ENCODE measurements at places on chromosomes 2 and 18.

GRCh38 chr2:14387332-14387731 lies 245.2 kb upstream of the LRATD1 start:
- no peak for DNase-seq

DNA sequence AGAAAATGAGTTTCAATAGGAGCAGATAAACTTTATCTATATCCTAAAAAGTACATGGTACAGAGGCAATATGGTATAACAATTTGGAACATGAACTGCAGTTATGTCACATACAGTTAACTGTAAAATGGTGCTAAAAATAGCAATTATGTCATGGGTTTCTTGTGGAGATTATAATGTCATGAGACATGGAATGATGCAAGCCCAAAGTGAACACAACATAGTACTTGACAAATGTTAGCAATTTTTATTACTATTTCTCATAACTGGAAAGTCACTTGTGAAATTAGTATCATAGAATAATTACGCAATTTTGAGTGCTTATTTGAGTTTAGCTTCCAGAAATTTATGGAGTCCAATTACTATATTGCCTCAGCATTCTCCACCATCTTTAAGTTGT lies 1263.4 kb downstream of the DSC3 start:
- no peak for DNase-seq

DNA sequence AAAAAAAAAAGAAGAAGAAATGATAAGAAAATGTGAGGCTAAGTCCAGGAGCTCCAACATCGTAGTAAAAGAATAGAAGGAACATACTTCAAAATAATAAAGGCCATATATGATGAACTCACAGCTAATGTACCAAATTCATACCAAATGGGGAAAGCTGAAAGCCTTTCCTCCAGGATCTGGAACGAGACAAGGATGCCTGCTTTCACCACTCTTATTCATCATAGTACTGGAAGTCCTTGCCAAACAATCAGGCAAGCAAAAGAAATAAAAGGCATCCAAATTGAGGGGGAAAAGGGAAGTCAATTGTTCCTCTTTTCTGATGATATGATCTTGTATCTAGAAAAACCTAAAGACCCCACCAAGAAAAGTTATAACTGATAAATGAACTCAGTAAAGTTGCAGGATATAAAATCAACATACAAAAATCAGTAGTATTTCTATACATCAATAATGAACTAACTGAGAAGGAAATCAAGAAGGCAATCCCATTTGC lies 170.6 kb downstream of the METTL4 start:
- no peak for DNase-seq

DNA sequence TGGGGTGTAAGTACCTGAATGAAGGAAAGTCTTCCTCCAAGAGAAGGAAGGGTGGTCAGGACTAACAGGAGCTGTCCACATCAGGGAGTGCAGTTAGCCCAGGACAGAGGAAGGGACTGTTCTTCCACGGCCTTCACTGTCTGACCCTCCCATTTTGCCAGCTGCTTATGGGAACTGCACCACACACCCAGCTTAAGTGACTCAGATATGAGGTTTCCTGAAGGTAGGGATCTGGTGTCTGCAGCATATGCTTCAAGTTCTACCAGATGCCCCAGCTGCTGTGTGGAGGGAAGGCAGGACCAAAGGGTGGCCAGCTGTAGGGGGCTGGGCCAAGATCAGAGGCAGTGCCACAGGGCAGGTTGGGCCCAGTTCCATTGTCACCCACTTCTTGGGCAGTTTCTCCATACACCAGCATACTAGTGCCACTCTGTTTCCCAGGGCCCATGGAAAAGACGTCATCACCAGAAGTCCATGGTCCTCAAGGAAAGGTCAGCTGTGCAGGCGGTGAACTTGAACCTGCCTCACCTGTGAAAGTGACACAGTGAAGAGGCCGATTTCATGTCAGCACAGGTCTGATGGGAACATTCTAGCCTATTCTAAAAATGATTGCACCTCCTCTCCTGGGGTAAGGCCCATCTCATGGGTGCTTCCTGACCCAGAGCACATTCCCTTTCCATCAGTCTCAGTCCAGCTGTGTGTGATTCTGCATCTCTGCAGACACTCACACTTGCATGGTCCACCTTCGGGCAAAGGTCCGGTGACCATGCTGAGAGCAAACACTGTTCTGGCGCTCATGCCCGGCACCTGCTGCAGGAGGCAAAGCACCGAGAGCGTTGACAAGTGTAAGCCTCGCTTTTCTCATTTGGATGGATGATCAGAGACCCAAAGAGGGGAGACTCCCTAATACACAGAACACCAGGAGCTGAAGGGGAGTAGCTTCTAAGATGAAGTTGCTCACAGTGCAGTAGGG lies 68.0 kb downstream of the ACAA2 start:
- DNase-seq = no peak

- DNase-seq = no peak
These were observed 26.3 kb downstream of the RMC1 start for GRCh38 chr18:23529604-23530003.

GRCh38 chr2:49224426-49225010 lies 70.2 kb upstream of the FSHR start:
- DNase-seq = no peak

- no peak for DNase-seq
These were observed 75.1 kb downstream of the SPRED2 start for GRCh38 chr2:65357095-65357958.
